ENCODE measurements at places on chromosomes 5 and 9. TPM values are rescaled to one million over a fixed set of nuclear protein-coding genes. Genes with fewer than 3 reads are reported as not detected.

Gene PCA3
- total RNA-seq, result not detected

Gene SLC4A9
- 0.23 TPM for total RNA-seq

Gene SHROOM1
- total RNA-seq, result 24.2 TPM

Gene GABRA1
- total RNA-seq, result not detected

Gene PCDHB14
- total RNA-seq, result 3.0 TPM

Gene PTPRD
- total RNA-seq, result 30.8 TPM

Gene C5orf58
- not detected for total RNA-seq

Gene SPTAN1
- total RNA-seq, result 358 TPM

Gene EGR1
- 85.6 TPM for total RNA-seq

Gene POLR3G
- total RNA-seq, result 0.93 TPM

Gene GPX8
- 9.5 TPM for total RNA-seq

Gene CYSRT1
- 0.41 TPM for total RNA-seq

Gene LCP2
- total RNA-seq, result 83.1 TPM

Gene PCDHGA1
- 0.46 TPM for total RNA-seq

Gene PPP2R2B
- total RNA-seq, result 1.2 TPM

Gene GDA
- 0.20 TPM for total RNA-seq

Gene BHMT2
- 4.7 TPM for total RNA-seq

Gene HMGCS1
- total RNA-seq, result 167 TPM

Gene SYNPO
- total RNA-seq, result 151 TPM

Gene FIBCD1
- total RNA-seq, result 2.7 TPM
